ENCODE measurements at places on chromosomes 4 and X. TPM values are rescaled to one million over a fixed set of nuclear protein-coding genes. Genes with fewer than 3 reads are reported as not detected.

GRCh38 chrX:15739886-15740285 lies 1.8 kb downstream of the CA5B start:
- peaks cover 12% of the 10 kb centered on the region for H3K36me3 ChIP-seq
- no peak for DNase-seq
- peaks cover 39% of the 10 kb centered on the region for H3K4me1 ChIP-seq
- no peaks in the 10 kb centered on the region for H3K27me3 ChIP-seq
- H3K27ac ChIP-seq, result no peak overlapping the region

- no peaks in the 10 kb centered on the region for H3K4me1 ChIP-seq
- H3K4me3 ChIP-seq, result no peak overlapping the region
- H3K27ac ChIP-seq, result no peak overlapping the region
- DNase-seq, result no peak
- no peaks in the 10 kb centered on the region for H3K27me3 ChIP-seq
These were observed 27.3 kb upstream of the STS start for GRCh38 chrX:7119950-7120877.

GRCh38 chrX:140355922-140356321 lies 148.9 kb downstream of the SOX3 start:
- no peaks in the 10 kb centered on the region for H3K27me3 ChIP-seq
- H3K4me1 ChIP-seq, result no peaks in the 10 kb centered on the region
- H3K27ac ChIP-seq, result no peak overlapping the region
- H3K36me3 ChIP-seq, result no peaks in the 10 kb centered on the region
- DNase-seq, result no peak

DNA sequence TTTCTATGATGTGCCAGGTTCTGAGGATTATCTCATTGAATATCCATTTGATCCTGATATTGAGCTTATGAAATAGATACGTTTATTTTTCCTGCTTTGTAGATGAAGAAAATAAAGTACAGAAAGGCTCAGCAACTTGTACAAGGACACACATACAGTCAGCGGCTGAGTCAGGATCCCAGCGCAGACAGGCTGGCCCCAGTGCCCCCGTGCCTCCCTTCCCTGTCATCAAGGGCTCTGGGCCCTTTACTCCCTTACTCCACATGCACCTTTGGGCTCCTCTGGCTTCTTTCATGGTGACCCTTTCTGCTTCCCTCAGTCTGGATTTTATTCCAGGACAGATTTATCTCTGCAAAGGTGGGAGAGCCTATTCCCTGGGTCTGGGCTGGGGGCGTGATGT lies 12.8 kb downstream of the RASL11B start:
- DNase-seq, result no peak
- H3K4me3 ChIP-seq, result no peak overlapping the region
- H3K36me3 ChIP-seq, result peaks cover 13% of the 10 kb centered on the region
- H3K27ac ChIP-seq, result no peak overlapping the region
- peaks cover 3% of the 10 kb centered on the region for H3K4me1 ChIP-seq

The CXCL11 gene
- not detected for total RNA-seq

GRCh38 chr4:61556277-61556676 lies 356.2 kb downstream of the ADGRL3 start:
- no peaks in the 10 kb centered on the region for H3K27me3 ChIP-seq
- H3K36me3 ChIP-seq, result no peaks in the 10 kb centered on the region
- no peaks in the 10 kb centered on the region for H3K4me1 ChIP-seq
- no peak overlapping the region for H3K4me3 ChIP-seq
- H3K27ac ChIP-seq, result no peak overlapping the region

The TMEM271 gene
- not detected for total RNA-seq

DNA sequence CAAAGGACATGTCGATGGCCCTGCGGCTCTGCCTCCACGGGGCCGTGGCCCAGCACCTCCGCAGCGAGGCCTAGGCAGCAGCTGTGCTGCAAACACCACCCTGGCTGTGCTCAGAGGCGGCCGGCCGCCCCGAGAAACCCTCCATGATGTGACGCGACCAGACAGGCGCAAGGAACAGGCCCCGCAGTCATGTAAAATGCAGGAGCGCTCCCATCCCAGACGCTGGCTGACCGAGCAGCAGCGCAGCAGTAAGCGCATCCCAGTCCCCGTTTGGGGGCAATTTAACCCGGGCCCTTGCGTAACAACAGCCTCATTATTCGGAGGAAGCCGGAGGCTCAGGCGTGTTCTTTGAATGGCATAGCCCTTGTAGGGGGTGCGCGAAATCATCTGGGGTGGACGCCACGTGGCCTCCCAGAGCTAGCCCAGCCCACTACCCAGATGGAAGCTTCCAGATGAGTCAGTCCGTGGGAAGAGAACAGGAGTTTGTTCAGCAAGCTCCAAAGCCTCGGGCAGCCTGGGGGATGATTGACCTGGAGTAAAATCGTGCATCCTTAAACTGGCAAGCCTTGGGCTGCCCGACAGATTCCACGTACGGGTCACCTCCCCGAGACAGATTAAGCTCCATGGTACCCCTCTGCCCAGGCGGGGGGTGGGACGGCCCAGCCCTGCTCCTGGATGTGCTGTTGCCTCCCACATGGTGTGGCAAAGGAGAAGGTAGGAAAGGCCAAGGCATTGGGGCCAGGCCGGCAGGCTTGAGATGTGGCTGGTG lies 124.0 kb downstream of the HMX1 start:
- H3K4me3 ChIP-seq, result no peak overlapping the region
- H3K27ac ChIP-seq, result no peak overlapping the region
- H3K27me3 ChIP-seq, result peaks cover 5% of the 10 kb centered on the region
- no peaks in the 10 kb centered on the region for H3K4me1 ChIP-seq
- H3K36me3 ChIP-seq, result no peaks in the 10 kb centered on the region

GRCh38 chrX:30918480-30918879 lies 29.4 kb upstream of the TAB3 start:
- DNase-seq, result no peak
- H3K36me3 ChIP-seq, result no peaks in the 10 kb centered on the region
- H3K27ac ChIP-seq, result no peak overlapping the region
- H3K4me1 ChIP-seq, result no peaks in the 10 kb centered on the region
- H3K27me3 ChIP-seq, result no peaks in the 10 kb centered on the region
